ENCODE measurements at places on chromosomes 6 and 20.

GRCh38 chr6:60952500-60952899 is 1333.5 kb downstream of the KHDRBS2 start:
- H3K4me3 ChIP-seq: no peak overlapping the region
- no peaks in the 10 kb centered on the region for H3K36me3 ChIP-seq
- no peaks in the 10 kb centered on the region for H3K4me1 ChIP-seq
- H3K27ac ChIP-seq: no peak overlapping the region
- H3K27me3 ChIP-seq: no peaks in the 10 kb centered on the region

GRCh38 chr6:7142918-7143475 is 35.2 kb downstream of the RREB1 start:
- peaks cover 85% of the 10 kb centered on the region for H3K4me1 ChIP-seq
- DNase-seq: no peak
- no peaks in the 10 kb centered on the region for H3K27me3 ChIP-seq
- H3K27ac ChIP-seq: no peak overlapping the region
- no peaks in the 10 kb centered on the region for H3K36me3 ChIP-seq
- peak overlapping the region; percentile 1 for H3K4me3 ChIP-seq

- no peak overlapping the region for H3K27ac ChIP-seq
- no peak overlapping the region for H3K4me3 ChIP-seq
These were observed 661.4 kb downstream of the EPHA7 start for GRCh38 chr6:92757925-92758324.

DNA sequence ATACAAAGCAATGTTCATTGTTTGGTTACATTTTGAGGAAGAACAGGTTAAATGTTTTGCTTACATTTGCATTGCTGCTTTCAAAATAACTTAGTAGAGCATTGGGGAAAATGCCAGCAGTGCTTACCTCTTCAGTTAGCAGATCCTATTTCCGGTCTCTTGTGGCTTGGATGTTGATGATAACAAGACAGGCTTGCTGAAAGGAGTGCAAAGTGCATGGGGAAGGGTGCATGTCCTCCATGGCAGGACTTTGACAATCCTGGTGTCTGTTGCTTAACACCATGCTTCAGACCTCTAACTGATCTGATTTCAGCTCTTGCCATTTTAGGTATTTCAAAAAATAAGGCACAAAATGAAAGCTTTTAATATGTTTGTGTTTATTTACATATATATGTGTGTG is 21.1 kb downstream of the TPD52L1 start:
- no peaks in the 10 kb centered on the region for H3K36me3 ChIP-seq
- DNase-seq: no peak
- H3K4me3 ChIP-seq: no peak overlapping the region
- H3K27me3 ChIP-seq: peaks cover 14% of the 10 kb centered on the region

DNA sequence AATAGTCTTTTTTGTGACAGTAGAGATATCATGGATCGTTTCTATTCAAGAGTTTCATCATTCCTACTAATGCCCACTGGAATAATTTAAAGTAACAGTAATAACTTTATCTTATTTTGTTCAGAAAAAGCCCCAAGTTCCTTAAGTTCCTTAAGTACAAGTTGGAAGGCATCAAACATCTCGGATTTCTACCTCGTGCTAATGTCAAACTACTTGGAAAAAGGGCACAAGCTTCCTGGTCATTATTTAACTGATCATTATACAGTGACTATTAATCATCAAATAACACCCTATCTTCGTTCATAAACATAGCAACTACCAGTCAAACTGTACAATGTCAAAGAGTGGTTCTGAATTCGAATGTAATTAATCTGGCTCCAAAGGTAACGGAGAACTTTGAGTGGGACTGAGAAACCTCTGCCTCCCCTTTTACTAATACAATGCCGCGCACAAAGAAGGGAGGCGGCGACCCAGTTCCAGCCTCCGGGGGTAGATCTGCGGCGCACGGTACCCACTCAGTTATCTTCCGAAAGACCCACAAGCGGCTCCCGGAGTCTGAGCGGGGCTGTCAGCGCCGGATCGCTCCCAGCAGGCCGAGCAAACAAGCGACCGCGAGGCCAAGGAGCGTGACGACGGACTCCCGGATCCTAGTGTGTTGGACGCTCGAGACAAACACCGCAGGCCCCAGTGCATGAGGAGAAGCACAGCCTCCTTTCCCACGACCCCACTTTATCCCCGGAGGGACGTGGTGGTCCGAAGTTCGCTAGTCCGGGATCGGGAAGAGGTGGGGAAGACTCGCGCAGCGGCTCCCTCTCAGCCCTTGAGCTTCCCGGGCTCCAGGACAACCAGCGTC is 716 bp downstream of the SHPRH start:
- peaks cover 27% of the 10 kb centered on the region for H3K36me3 ChIP-seq
- H3K4me3 ChIP-seq: peak overlapping the region; percentile 97
- peak; percentile 68 for DNase-seq
- H3K4me1 ChIP-seq: peaks cover 57% of the 10 kb centered on the region
- H3K27ac ChIP-seq: peak overlapping the region; percentile 97

- no peak for DNase-seq
- H3K36me3 ChIP-seq: peaks cover 76% of the 10 kb centered on the region
- H3K4me3 ChIP-seq: no peak overlapping the region
- no peaks in the 10 kb centered on the region for H3K27me3 ChIP-seq
- H3K27ac ChIP-seq: no peak overlapping the region
These were observed 7.3 kb downstream of the COL10A1 start for GRCh38 chr6:116118608-116119007.

DNA sequence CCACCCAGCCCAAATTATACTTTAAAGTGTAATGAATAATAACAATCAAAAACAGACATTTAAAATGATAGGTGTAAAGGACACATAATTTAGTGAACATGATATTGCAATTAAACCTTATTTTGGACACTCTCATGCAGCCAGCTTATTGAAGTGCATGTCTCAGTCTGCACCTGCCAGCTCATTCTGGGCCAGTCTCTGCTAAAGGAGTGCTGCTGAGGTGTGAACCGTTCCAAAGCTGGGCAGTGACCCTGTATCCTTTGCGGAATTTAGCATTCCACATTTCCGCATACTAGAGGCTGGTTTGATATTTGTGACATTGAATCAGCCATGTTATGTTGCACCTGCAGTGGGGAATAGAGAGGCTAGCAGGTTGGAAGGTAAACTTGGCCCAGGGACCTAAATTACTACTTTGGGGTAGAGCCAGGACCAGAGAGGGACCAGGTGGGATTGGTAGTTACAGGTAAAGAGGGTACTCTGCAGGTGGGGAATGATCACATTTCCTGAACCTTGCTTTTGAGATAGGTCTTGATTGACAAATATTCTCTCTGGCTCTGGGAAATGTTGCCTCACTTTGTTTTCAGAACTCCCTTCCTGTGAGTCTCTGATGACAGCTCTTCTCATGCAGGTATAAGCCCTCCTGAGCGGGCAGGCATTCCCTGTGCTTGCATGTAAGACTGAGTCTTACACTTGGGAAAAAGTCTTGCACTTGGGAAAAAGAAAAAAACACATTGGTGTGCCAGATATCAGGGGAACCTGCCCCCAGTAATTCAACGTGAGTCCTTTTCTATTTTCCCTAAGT is 26.2 kb downstream of the TULP4 start:
- peaks cover 24% of the 10 kb centered on the region for H3K4me1 ChIP-seq
- H3K27me3 ChIP-seq: no peaks in the 10 kb centered on the region
- H3K36me3 ChIP-seq: peaks cover 29% of the 10 kb centered on the region
- no peak overlapping the region for H3K27ac ChIP-seq
- no peak for DNase-seq
- no peak overlapping the region for H3K4me3 ChIP-seq

DNA sequence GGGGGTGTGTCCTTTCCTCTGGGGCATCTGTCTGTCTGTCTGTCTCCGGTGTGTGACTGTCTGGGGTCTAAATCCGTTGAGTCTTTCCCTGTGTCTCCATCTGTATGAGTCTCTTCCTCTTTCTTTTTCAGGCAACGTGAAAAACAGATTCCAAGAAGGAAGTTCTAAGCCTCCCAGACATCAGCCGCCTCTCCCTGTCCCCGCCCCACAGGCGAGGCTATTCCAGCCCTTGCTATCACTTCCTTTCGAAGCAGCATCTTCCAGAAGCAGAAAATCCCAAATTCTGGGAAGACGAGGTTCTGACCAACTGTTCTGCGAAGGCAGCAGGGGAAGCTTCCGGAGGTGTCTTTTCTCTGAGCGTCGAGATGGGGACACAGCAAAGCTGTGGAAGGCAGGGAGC is 34.0 kb downstream of the PMEPA1 start:
- no peak overlapping the region for H3K27ac ChIP-seq
- no peaks in the 10 kb centered on the region for H3K36me3 ChIP-seq
- no peaks in the 10 kb centered on the region for H3K27me3 ChIP-seq
- H3K4me1 ChIP-seq: peaks cover 16% of the 10 kb centered on the region
- DNase-seq: no peak
- no peak overlapping the region for H3K4me3 ChIP-seq

GRCh38 chr6:21468461-21468860 is 125.1 kb upstream of the SOX4 start:
- H3K4me1 ChIP-seq: no peaks in the 10 kb centered on the region
- H3K27me3 ChIP-seq: no peaks in the 10 kb centered on the region
- no peak for DNase-seq
- H3K4me3 ChIP-seq: no peak overlapping the region

GRCh38 chr6:118810420-118811027 is 83.4 kb upstream of the ASF1A start:
- H3K36me3 ChIP-seq: peaks cover 41% of the 10 kb centered on the region
- peak overlapping the region; percentile 93 for H3K27ac ChIP-seq
- DNase-seq: peak; percentile 53
- H3K4me1 ChIP-seq: peaks cover 62% of the 10 kb centered on the region

GRCh38 chr20:32763202-32764004 is 1.2 kb downstream of the DNMT3B start:
- peak overlapping the region; percentile 82 for H3K4me3 ChIP-seq
- DNase-seq: no peak
- H3K36me3 ChIP-seq: no peaks in the 10 kb centered on the region
- no peak overlapping the region for H3K27ac ChIP-seq
- H3K27me3 ChIP-seq: peaks cover 8% of the 10 kb centered on the region

- H3K4me3 ChIP-seq: no peak overlapping the region
- no peak overlapping the region for H3K27ac ChIP-seq
- H3K4me1 ChIP-seq: no peaks in the 10 kb centered on the region
These were observed 245.5 kb downstream of the SLC35F1 start for GRCh38 chr6:118152524-118152923.

- H3K27me3 ChIP-seq: no peaks in the 10 kb centered on the region
- H3K27ac ChIP-seq: no peak overlapping the region
- H3K36me3 ChIP-seq: peaks cover 2% of the 10 kb centered on the region
- H3K4me1 ChIP-seq: peaks cover 3% of the 10 kb centered on the region
- no peak overlapping the region for H3K4me3 ChIP-seq
These were observed 171.6 kb downstream of the FOXC1 start for GRCh38 chr6:1781152-1781816.

- H3K4me3 ChIP-seq: no peak overlapping the region
- H3K36me3 ChIP-seq: no peaks in the 10 kb centered on the region
These were observed 445.0 kb downstream of the HACE1 start for GRCh38 chr6:104414723-104415122.

DNA sequence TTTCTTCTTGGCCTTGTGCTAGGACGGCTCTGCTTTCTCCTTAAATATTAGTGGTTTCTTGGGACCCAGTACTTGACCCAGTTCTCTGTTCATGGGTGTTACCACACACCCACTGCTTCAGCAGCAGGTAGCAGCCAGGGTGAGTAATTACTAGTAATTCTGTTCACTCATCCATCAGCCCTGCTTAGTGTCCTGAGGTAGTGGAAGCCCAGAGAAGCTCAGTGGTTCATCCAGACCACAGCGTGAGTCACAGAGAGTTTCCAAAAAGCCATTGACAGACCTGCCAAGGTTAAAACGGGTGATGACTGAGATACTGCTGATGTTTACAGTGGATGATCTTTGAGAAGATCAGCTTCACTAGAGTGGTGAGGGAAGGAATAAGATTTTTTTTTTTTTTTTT is 51.7 kb upstream of the HINT3 start:
- no peak overlapping the region for H3K4me3 ChIP-seq
- peaks cover 60% of the 10 kb centered on the region for H3K36me3 ChIP-seq
- H3K4me1 ChIP-seq: peaks cover 34% of the 10 kb centered on the region
- DNase-seq: peak; percentile 47
- peak overlapping the region; percentile 82 for H3K27ac ChIP-seq

GRCh38 chr6:119541132-119541905 is 191.8 kb upstream of the MAN1A1 start:
- H3K4me1 ChIP-seq: no peaks in the 10 kb centered on the region
- no peak for DNase-seq
- H3K27me3 ChIP-seq: peaks cover 2% of the 10 kb centered on the region
- no peak overlapping the region for H3K27ac ChIP-seq
- H3K4me3 ChIP-seq: no peak overlapping the region
- no peaks in the 10 kb centered on the region for H3K36me3 ChIP-seq

- no peaks in the 10 kb centered on the region for H3K36me3 ChIP-seq
- no peaks in the 10 kb centered on the region for H3K27me3 ChIP-seq
- no peaks in the 10 kb centered on the region for H3K4me1 ChIP-seq
- no peak for DNase-seq
- H3K4me3 ChIP-seq: no peak overlapping the region
These were observed 19.0 kb upstream of the UTRN start for GRCh38 chr6:144266091-144266649.

- H3K4me1 ChIP-seq: peaks cover 34% of the 10 kb centered on the region
- DNase-seq: no peak
- H3K27ac ChIP-seq: peak overlapping the region; percentile 35
- peaks cover 17% of the 10 kb centered on the region for H3K27me3 ChIP-seq
These were observed 81.6 kb upstream of the PREP start for GRCh38 chr6:105484238-105485161.

DNA sequence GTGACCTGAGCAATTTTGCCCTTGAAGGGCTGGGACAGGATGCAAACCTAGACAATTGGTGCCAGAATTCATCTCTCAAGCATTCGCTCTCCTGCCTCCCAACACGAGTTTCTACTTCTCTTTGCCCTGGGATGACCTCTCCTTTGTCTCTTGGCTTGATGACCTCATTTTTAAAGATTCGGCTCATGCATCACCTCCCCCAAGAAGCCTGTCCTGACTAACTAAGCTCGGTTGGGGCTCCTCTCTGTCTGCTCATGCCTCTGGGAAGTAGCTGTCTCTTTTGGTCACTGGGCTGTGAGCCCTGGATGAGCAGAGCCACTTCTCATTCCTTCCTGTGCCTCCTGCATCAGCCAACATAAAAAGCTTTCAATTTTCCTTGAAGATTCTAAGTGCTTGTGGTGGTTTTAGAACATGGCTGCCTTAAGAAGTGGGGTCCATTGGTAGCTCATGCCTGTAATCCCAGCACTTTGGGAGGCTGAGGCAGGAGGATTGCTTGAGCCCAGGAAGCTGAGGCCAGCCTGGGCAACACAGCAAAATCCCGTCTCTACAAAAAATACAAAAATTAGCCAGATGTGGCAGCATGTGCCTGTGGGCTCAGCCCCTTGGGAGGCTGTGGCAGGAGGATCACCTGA is 11.1 kb upstream of the TCF15 start:
- no peak for DNase-seq
- no peaks in the 10 kb centered on the region for H3K4me1 ChIP-seq
- peaks cover 49% of the 10 kb centered on the region for H3K27me3 ChIP-seq
- H3K36me3 ChIP-seq: no peaks in the 10 kb centered on the region
- no peak overlapping the region for H3K4me3 ChIP-seq
- H3K27ac ChIP-seq: no peak overlapping the region

GRCh38 chr20:36237477-36237876 is 1.2 kb downstream of the AAR2 start:
- no peaks in the 10 kb centered on the region for H3K27me3 ChIP-seq
- peaks cover 55% of the 10 kb centered on the region for H3K36me3 ChIP-seq
- peak overlapping the region; percentile 93 for H3K27ac ChIP-seq
- peaks cover 46% of the 10 kb centered on the region for H3K4me1 ChIP-seq
- DNase-seq: no peak
